ENCODE measurements at places on chromosomes 2 and 18.

DNA sequence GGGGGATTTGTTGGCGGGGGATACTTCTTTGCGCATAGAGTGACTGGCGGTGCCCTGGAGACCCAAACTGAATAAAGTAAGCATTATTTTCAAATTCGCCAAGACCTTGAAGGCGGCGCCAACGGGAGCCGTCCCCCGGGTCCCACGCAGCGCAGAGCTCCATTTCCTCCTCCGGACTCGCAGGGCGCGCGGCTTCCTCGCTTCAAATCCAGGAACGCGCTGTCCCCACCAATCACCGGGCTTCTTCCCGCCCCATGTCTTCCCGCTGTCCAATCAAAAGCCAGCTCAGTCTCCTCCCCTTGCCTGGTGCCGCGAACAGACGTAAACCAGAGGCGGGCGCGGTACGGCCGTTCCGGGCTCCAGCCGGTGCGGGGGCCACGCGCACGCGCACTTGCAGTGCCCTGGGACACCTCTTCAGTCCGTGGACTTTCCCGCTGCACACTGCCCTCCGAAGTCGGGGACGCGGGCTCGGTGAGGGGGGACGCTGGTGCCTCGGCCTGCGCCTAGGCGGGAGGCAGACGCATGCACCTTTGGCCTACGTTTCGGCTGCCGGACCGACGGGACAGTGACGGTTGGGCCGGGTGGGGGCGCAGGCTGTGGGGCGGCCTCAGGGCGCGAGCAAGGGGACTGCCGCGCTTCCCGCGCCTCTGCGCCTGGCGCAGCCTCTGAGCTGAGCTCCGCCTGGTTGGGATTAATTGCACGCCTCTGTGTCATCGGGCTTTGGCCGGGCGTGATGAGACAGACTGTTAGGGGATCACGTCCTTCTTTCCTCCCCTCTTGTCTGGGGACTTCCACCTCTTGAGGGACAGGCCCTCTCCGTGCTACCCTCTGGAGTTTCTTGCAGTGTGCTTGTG lies at the start of gene CEP192:
Gene CEP192, plus strand, starts transcription at position 396 of the 854 bp plus-strand sequence. CDS start 8,063 bp downstream, outside the sequence.
- peak; percentile 98 for DNase-seq

DNA sequence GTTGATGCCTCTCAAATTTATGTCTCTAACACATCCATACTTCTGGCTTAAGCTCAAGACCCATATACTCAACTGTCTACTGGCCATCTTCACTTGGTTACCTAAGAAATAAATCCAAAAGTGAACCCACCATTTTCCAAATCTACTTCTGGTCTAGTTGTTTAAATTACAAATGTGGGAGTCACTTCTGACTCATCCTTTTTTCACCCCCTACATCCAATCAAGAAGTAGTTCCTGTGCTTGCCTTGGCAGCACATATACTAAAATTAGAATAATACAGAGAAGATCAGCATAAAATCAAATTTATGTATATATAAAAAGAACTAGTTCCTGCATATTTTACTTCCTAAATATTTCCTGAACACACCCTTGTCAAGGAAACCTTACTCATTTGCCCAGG lies 53.6 kb downstream of the STRN start:
- no peak for DNase-seq

GRCh38 chr2:5867056-5867455 lies 174.9 kb downstream of the SOX11 start:
- no peak for DNase-seq

GRCh38 chr2:143726151-143726845 lies 597.1 kb downstream of the ARHGAP15 start:
- DNase-seq: no peak

GRCh38 chr2:191927319-191927867 lies 80.5 kb upstream of the CAVIN2 start:
- peak; percentile 46 for DNase-seq

GRCh38 chr2:168455645-168456520 lies at the start of gene CERS6:
Gene CERS6, plus strand, starts transcription at chr2:168456272. Its CDS starts 177 bp downstream, at chr2:168456449.
- peak; percentile 99 for DNase-seq

- no peak for DNase-seq
Measured at GRCh38 chr18:48962994-48963561, 12.3 kb upstream of the SMAD7 start.

DNA sequence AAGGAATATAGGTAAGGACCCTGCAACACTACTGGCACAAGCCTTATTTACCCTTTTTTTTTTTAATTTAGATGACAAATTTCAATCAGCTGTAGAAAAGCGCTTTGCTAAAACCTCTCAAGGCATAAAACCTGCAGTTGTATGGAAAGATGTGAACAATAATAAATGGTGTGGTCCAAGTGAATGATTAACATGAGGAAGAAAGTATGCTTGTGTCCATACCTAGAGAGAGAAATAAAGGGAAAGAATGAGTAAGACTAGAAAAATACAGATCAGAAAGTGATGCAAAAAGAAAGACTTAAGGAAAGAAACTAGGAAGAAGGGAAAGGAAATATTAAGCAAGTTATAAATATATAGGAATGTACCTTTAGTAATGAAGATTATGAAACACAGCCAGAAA lies 119.2 kb upstream of the SCN7A start:
- no peak for DNase-seq

DNA sequence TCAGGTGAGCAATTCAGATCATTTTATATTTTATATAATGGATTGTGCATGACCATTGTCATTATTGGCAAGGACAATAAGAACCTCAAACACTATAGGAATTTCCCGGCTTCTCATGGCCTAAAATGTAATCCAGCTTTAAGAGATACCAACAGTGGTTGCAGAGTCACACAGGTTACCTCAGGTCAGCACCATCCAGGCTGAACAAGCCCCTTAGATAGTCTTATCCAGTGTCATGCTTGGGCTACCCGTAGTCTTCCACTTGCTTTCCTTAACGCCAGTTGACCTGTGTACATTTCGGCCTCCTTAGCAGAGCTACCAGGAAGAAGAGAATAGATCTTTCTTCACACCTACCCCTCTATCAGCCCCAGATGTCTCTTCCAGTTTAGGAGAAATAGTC lies 293.3 kb upstream of the SYT4 start:
- no peak for DNase-seq

DNA sequence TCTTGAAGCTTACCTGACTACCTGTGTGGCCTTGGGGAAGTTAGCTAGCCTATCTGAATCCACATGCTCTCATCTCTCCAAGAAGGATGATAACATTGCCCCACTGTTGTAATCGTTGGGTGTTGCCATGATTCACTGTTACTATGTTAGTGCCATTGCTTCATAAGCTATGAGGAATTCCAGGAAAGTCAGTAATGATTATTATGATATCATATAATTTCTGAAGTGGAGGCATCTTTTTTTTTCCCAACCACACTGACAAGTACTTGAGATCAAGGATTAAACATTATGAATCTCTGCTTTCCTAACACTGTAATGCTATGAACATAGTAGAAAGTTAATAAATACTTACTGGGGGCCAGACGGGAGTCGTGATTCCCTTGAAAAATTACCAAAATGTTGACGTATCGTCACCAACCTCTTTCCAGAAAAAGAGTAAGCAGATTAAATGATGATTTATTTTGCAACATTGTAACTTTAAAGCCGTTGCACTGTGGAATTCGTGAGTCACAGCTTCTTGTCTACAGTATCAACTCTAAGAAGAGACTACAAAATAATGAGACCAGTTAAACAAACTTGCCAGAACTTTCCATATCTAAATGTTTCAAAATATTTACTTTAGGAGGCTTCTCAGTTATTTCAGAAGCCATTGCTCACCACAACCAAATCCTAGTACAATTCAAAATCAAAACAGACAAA lies 459.9 kb downstream of the PIK3C3 start:
- DNase-seq: peak; percentile 18

GRCh38 chr18:75406491-75407445 lies 20.7 kb downstream of the SMIM21 start:
- no peak for DNase-seq

- no peak for DNase-seq
Measured at GRCh38 chr2:144501118-144501517, 18.8 kb downstream of the ZEB2 start.

- peak; percentile 27 for DNase-seq
Measured at GRCh38 chr18:24231773-24232735, 93.2 kb downstream of the CABYR start.

DNA sequence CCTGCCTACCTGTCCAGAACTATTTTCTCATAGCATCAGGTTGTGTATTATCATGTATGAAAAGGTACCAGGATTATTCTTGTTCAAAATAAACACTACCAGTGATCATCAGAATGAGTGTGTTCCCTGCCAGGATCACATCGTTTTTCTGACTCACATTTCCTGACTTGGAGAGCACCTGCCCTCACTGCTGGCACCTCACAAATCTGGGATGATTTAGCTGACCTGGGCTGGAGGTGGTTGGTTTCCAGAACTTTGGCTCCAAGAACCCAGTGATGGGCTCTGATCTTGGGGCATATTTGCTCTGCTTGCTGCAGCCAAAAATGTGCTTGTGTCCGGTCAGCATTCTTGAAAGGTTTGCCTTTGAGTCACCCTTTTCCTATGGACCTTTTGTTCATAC lies 836.3 kb upstream of the ACVR2A start:
- DNase-seq: no peak

- DNase-seq: peak; percentile 65
Measured at GRCh38 chr18:75203416-75204268, 5.3 kb downstream of the PTGR3 start.

- no peak for DNase-seq
Measured at GRCh38 chr18:52046842-52047241, 293.2 kb upstream of the DCC start.

DNA sequence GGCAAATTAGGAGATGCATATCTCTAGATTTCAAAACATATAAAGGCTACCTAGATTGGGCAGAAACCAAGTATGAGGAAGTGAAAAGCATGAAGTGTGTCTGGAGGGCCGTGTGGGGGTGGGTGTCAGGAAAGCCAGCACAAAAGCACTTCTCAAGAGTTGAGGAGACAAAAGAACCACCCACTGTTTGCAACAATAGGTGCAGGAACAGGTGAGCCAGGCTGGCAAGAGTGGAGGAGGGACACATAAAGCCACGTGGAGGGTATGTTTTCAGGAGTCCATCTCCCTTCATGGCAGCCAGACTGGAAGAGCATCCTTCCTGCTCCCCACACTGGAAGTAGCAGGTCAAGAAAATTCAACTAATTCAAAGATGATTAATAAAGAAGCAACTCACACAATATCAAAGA lies 96.4 kb downstream of the CERS6 start:
- no peak for DNase-seq

DNA sequence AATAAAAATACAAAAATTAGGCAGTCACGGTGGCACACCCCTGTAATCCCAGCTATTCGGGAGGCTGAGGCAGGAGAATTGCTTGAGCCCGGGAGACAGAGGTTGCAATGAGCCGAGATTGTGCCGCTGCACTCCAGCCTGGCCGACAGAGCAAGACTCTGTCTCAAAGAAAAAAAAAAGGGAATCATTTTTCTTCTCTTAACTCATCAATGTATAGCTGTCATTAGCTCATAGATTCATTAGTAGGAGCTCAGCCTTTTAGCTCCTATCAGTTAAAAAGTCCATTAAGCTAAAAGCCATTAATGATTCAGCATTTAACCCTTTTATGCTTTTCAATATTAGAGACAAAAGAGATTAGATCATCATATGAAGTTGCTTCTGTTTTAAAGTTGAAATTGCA lies 5.8 kb upstream of the NBAS start:
- no peak for DNase-seq

GRCh38 chr18:8423051-8423557 lies 186.1 kb upstream of the RAB12 start:
- DNase-seq: no peak
